ENCODE measurements at places on chromosomes 5 and 9. TPM values are rescaled to one million over a fixed set of nuclear protein-coding genes. Genes with fewer than 3 reads are reported as not detected.

FREM1 gene
- total RNA-seq: not detected

NR2F1 gene
- total RNA-seq: not detected

DMRT3 gene
- total RNA-seq: not detected

SLC46A2 gene
- not detected for total RNA-seq

FBN2 gene
- 51.2 TPM for total RNA-seq

RNF183 gene
- total RNA-seq: not detected

ENTREP1 gene
- total RNA-seq: 0.19 TPM

RORB gene
- not detected for total RNA-seq

SYK gene
- total RNA-seq: 3.4 TPM
